ENCODE measurements at places on chromosomes 6 and 20. TPM values are rescaled to one million over a fixed set of nuclear protein-coding genes. Genes with fewer than 3 reads are reported as not detected.

The GGTLC1 gene
- not detected for total RNA-seq

The PIGT gene
- 110 TPM for total RNA-seq

The PXMP4 gene
- 6.8 TPM for total RNA-seq

The CCR6 gene
- 30.9 TPM for total RNA-seq

GRCh38 chr20:58982406-58983114 is 1.5 kb downstream of the NELFCD start:
- DNase-seq: no peak

DNA sequence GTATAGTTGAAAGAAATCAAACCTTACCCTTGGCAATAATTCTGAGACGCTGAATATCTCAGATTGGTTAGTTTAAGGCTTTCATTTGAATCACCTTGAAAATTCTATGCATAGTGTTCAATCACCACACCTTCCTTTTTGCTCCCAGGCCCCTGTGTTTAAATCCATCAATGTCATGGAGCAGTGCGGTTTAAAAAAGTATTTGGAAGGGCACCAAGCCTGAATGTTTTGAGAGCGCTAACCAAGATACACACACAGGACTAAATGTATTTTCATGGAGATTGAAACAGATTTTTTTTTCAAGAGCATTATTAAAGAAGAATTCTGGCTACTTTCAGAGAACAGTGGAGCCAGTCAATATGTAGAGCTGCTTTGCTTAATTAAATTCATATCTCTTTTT is 195.7 kb downstream of the CENPW start:
- no peak for DNase-seq

- no peak for DNase-seq
These were observed 1.4 kb upstream of the OSBPL2 start for GRCh38 chr20:62236766-62237513.

DNA sequence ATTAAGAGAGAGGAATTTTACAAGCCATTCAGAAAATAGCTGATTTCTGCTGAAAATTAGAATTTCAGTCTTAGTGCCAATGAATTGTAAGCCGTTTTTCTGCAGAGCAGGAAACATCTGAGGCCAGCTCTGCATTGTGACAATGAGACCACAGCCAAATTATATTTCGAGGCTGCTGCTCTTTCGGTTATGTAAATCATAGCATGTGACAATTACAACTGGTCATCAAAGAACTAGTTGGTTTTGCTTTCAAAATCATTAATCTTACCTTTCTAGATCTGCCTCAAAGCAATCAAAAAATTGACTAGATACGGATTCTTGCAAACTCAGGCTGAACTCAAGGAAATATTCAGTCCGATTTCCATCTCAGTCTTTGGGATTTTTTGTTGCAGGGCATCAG is 33.4 kb upstream of the INSM1 start:
- DNase-seq: peak; percentile 35

DNA sequence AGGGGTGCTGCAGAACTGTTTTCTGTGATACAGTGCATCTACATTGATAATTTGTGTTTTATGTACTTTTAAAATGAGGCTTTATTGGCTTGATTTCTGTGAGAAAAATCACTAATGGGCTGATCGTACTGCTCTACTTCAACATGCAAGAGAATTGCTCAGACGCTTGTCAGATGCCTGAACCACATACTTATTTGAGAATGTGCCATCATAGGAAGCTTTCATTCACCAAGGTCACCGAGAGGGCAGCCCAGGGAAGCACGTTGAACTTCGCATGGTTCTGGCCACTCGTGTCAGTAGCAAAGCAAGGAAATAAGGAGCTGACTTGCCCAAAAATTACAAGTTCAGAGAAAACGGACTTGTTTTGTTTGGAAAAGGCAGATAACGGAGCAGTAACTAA is 168.5 kb upstream of the AKAP12 start:
- DNase-seq: no peak

- no peak for DNase-seq
These were observed 7.8 kb downstream of the TMC2 start for GRCh38 chr20:2544211-2544610.
